ENCODE measurements at places on chromosomes 1 and 21.

DNA sequence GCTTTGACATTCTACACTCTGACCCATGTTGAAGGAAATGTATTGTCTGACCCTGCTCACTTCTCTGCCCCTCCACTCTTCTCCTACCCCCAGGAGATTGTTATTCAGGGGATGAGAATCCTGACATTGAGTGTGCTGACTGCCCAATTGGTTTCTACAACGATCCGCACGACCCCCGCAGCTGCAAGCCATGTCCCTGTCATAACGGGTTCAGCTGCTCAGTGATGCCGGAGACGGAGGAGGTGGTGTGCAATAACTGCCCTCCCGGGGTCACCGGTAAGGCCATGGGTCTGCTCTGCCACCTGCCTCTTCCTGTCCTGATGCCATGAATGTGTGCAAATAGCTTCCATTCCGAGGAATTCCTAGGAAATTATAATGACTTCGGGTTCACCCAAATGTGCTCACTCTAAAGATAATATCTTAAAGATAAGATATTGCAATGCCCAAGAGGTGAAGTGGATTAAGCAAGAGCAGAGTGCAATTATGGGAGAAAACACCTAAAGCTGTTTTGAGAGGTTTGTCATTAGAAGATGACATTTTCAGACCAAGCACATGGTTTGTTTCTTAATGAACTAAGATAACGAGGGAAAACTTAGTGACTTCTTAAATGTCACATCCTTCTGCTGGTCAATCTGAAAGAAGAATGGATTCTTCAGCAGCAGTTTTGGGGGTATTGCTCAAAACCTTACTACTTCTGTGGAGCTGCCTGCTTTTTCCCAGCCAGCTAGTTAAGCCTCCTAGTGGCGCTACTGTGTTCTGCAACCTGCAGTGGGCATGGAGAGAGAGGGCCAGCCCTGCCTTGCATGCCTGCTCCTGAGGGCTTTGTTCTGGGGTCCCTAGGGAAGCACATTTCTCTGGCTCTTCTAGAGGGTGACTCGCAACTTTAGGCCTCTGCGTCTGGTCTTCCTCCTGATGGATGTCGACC is 41.6 kb downstream of the LAMC2 start:
- DNase-seq, result peak; percentile 26

- peak; percentile 12 for DNase-seq
Observed at GRCh38 chr1:21175324-21175669, 1.4 kb downstream of the EIF4G3 start.

DNA sequence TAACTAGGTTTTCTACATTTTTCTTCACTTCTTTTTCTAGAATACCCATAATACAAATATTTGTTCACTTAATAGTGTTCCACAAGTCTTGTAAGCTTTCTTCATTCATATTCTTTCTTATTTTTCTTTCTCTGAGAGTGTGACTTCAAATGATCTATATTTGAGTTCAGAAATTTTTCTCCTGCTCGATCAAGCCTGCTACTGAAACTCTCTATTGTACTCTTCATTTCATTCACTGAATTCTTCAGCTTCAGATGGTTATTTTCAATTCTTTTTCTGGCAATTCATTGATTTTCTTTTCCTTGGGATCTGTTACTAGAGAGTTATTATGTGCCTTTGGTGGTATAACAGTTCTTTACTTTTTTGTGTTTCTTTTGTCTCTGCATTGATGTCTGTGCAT is 82.5 kb upstream of the CAMK1G start:
- DNase-seq, result no peak

DNA sequence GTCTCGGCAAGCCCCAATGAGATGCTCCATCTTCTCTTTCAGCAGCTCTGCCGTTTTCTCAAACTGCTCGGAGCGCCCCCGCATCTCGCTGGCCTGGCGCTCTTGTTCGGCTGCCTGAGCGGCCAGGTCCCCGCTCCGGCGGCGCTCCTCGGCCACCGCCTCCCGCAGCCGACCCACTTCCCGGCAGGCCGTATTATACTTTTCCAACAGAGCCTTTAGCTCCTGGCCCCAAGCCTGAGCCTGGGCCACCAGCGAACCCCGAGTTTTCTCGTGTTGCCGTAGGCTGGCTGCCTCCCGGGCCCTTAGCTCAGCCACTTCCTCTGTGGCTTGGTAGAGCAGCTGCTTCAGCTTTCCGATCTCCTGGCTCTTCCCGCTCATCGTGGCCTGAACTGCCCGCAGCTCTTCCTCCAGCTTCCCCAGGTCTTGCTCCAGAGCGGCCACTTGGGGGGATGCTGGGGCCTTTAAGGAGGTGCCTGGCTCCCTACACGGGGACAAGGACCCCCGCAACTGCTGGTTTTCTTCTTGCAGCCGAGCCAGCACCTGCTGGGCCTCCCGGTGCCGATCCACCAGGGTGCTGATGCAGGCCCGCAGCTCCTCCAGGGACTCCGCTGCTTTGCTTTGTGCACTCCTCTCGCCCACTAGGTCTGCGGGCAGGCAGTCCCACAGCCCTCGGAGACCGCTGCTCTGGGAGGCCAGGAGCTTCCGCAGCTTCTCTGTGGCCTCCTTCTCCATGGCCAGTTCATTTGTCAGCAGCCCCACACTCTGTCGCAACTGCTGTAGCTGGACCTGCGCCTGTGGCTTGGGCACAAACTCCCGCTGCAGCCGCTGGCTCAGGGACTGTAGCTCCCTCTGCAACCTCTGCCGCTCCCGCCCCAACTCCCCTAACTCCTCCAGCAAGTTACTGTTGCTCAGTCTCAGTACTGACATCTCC is 13.4 kb upstream of the PIAS3 start:
- DNase-seq, result no peak

- no peak for DNase-seq
Observed at GRCh38 chr1:213416461-213417224, 365.6 kb downstream of the RPS6KC1 start.

DNA sequence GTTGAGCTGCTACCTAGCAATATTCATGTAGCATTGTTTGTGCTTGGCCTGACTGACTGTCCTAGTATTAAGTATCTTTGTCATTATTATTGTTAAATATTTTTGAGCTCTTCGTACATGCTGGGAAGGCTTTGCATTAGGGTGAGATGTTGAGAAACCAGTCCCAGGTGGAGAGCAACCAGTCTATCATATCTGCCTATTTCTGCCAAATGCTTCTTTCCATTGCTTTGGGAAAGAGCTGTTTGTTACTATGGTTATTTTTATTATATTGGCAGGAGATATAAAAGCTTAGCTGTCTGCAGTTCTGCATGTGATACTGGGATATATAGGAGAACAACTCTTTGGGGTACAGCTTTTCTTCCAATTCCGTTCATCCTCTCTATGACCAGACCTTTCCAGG is 85.1 kb downstream of the CLDN17 start:
- no peak for DNase-seq

GRCh38 chr1:106289265-106289928 is 767.1 kb upstream of the PRMT6 start:
- DNase-seq, result no peak

All from NCI-H146 (cell line).